ENCODE measurements at places on chromosomes 2 and 18.

DNA sequence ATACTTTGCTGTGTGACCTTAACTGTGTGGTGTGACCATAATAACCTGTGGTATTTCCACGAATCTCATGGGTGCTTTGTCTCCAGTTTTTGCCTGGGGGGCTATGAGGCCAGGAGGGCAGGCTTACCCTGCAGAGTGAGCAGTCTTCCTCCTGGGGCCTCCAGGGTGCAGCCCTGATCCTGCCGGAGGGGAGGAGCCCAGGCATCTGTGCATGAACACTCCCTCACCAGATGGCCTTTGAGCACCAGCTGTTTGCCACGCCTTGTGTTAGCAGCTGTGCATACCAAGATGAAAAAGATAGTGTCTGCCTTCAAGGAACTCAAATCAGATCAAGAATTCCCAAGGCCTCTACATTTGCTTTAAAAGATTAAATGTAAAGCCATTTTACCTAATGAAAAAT lies 75.0 kb upstream of the RBM44 start:
- DNase-seq = no peak

DNA sequence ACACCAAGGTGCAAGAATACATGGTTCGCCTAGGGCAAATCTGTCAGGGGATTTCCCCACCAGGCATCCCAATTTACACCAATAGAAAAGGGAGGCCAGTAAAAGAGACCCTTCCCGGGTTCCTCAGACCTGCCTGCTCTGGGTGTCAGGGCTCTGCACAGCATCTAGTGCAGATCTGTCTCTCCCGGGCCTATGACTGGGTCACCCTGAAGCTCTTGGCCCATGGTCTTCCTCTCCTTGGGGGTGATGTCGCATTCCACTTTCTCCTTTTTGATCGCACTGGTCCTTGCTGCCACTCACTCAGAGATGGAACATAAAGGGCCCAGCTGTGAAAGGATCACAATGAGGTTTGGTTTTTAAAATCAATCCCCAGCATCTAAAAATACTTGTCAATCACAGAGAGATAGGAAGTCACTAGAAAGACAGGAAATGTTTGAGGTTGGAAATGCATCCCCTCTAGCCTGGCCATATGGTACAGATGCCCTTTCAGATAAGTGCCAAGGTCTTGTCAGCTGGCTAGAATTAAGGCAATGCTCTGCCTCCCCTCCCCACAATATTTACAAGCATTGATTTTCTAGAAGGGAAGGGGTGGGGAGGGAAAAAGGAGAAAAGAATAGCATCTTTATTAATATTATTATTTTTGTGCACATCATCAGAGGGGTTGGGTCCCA lies 34.9 kb upstream of the AFTPH start:
- DNase-seq = no peak

- DNase-seq = no peak
Observed at GRCh38 chr2:182713601-182714000, 2.5 kb upstream of the DNAJC10 start.

- no peak for DNase-seq
Observed at GRCh38 chr2:99862566-99862965, 279.8 kb downstream of the AFF3 start.

DNA sequence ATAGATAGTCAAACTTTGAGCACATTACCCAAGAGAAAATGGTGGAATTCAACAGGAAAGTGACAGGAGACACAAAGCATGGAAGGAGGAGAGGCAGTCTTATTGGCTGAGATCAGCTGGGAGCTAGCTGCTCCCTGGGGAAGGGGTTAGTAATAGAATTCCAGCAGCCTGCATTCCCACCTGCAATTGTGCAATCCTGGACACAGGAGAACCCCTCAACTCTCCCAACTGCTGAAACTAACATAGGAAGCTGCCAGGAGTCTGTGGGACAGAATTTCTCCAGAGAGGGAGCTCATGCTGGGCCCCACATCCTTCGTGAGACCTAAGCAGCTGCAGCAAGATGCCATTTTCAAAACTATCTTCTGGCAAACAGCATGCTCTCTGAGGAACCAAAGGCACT lies 69.8 kb upstream of the ACVR1C start:
- no peak for DNase-seq

DNA sequence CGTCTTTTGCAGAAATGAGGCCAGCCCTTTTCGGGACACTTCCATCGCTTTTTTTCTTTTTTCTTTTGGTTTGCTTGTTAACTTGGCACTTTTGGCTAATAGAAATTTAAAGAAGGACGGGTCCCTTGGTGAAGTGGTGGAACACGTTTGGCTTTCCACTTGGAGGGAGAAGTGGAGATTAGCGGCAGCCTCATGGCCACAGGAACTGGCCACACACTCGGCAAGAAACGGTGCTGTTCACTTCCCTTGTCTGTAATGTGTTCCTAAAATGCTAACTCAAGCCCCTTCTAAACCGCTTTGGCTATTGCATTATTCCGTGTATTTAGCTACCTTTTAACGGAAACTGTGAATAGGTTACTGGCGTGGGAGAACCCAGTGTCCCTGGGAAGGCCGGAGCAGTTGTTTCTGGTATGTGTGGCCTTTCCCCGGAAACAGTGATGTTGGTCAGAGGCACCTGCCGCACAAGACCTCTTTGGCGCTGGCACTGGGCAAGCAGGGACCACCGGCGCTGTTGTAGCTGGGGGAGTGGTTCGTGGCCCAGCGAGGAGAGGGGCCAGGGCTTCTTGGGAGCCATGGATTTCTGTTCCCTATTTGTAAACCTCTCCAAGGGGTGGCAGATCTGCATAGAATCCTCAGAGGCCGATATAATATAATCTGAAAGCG lies 981 bp downstream of the RAMP1 start:
- DNase-seq = no peak

DNA sequence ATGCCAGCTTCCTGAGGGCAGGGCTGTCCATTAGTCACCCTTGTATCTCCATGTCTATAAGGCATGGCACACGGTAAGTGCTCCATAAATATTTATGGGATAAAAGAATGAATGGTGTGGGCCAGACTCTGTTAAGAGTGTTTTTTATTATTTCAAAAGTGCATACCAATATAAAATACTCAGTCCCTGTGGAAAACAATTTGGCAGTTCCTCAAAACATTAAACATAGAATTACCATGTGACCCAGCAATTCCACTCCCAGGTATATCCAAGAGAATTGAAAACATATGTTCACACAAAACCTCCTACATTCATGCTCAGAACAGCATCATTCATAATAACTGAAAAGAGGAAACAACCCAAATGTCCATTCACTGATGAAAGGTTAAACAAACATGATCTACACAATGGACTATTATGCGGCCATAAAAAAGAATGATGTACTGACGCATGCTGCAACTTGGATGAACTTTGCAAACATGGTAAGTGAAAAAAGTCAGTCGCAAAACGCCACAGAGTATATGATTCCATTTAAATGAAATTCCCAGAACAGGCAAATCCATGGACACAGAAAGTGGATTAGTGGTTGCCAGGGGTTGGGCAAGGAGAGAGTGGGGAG lies 69.1 kb upstream of the TCF7L1 start:
- DNase-seq = no peak

Measured in stimulated activated CD4-positive, alpha-beta T cell treated with anti-CD3 and anti-CD28 coated beads, TNF-alpha, amount 100 ng/mL, for 48 hours (primary cell).